Vagina (tissue), 2 donors: ENCODE measurements at places on chromosomes 12 and 14.

DNA sequence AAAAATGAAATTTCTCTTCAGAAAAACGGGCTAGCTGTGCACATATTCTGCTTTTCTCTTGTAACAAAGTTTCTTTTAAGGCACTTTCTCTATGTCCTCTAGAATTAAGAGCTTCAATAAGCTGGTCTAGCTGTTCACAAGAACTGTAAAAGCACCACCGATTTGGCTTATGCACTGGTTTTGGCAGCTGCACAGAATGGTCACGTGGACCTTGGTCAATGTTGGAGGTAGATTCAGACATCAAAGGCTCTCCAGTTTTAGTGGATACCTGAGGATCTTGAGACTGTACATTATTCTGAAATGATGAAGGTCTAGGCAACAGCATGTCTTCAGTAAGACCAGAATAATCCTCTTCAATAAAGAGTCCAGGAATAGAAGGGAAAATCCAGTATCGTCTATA, 61.5 kb upstream of the CFL2 start:
- DNase-seq = no peak

DNA sequence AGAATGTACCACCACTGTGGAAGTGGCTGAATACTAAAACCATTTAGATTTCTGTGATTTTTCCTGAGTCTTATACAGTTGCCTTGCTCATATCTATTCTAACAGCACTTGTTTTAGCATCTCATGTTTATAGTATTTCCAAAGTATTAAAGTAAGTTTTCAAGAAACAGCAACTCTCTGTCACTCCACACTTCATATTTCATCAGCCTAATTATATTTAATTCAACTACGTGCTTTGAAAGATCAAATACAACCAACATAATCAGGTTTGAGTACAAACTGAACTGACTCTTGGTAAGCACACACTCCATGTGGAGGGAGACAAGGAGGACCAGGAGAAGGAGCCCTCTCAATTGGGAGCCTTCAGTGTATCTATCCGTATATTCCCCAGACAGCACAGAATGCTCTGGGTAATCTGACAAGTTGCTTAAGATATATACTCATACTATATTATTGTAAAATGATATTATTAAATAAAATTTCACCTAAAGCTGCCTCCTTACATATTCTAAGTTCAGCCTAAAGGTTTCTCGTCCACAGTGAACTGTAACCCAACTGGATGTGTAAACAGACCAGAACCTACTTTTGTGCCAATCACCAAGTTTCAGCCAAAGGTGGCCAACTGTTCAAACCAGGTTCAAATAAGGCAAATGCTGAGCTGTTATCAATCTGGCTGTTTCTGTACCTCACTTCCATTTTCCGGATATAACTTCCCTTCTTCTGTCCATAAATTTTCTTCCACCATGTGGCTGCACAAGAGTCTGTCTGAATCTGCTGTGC, 105.0 kb upstream of the RASSF8 start:
- DNase-seq = no peak

DNA sequence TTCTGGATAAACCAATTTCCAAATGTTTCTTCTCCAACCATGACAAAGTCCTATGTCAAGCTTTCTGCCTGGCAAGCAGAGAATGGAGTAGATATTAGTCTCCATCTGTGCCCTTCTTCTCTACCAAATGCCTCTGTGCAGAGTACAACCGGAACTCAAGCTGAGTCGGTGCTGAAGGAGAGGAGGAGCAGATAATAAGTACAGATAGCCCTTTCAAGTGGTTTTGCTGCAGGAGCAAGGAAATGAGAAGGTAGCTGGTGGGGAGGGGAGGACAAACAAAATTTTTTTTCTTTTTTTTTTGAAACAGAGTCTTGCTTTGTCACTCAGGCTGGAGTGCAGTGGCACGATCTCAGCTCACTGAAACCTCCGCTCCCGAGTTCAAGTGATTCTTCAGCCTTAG, 14.2 kb upstream of the HELB start:
- no peak for DNase-seq

- DNase-seq = no peak
These were observed 131.1 kb upstream of the SLC38A2 start for GRCh38 chr12:46503637-46504175.

DNA sequence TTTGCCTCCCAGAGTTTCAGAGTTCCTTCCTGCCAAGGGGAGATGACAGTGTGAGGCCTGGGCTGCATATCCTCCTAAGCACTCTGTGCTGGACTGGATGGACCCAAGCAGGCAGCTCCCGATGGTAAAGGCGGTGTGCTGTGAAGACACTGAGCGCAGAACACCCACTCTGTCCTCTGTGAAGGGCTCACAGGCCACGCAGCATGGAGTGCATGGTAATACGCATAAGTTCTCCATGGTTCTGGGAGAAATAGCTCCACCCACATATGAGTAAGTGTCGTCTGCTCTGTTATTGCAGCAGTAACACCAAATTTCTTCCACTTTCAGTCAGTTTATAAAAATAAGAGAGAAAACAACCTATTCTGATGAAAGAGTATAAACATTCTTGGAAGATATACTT, 55.8 kb downstream of the TMEM30B start:
- DNase-seq = no peak

GRCh38 chr14:90649083-90649482, 167.1 kb downstream of the TTC7B start:
- DNase-seq = no peak

GRCh38 chr14:71429902-71430301, 502.3 kb upstream of the RGS6 start:
- DNase-seq = no peak

GRCh38 chr12:4223273-4223845, 50.2 kb upstream of the CCND2 start:
- DNase-seq = no peak

DNA sequence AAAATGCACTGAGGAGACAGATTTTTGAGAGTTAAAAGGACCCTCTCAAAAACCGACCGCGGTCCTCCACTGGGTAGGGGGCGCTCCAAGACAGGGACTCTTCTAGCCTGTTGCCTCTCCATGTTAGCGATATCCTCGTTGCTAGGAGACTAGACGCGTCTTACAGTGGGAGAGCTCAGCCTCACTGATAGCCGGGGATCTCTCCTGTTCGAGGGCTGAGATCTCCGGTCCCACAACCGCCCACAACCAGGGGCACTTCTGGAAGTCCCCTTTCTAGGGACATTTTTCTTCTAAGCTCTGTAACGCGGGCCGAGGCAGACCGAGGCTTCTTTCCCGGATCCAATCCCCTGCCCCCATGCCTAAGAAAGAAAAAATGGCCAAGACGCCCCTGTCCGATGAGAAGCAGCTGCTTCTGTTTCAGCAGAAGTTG, 21.3 kb downstream of the FKBP11 start:
- DNase-seq = no peak

DNA sequence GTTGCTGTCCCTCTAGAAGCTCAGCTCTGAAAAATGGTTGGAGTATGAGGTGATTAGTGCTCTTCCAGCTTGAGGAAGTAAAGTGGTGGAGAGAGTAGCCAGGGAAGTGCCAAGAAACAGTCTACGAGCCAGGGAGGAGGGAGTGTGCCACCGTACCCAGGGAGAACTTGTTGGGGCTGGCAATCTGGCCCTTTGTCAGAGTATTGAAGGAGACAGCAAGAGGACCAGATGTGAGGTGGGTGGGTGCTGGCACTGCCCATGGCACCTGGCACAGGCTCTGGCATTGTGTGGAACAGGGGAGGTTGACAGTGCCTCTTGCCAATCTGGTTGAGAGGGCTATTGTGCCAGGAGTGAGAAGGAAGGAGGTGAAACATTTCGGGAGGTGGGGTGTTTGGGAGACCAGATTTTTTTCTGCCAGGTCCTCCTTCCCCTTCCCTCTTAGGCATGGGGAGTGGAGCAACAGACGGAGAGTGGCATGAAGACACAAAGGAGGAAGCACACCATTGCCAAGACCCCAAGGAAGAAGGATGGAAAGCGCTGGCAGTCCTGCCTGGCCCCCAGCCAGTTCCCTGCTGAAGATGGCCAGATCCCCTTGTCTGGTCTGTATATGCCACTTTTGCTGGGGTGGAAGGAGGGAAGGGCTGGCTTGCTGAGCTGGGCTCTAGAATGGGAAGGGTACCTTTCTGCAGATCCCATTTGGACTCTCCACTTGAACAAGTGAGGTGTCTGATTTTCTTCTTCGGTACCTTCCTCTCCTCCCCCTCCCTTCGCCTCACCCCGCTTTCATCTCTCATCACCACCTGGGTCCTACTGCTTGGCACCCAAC, 37.5 kb downstream of the ZFHX2 start:
- DNase-seq = no peak
